Activated CD4-positive, alpha-beta T cell treated with anti-CD3 and anti-CD28 coated beads, Interleukin-2, amount 50 U/mL, for 4 hours (primary cell): ENCODE measurements at places on chromosomes 5 and 9.

GRCh38 chr5:122312591-122313406, 762 bp downstream of the SNCAIP start:
- no peak for DNase-seq

DNA sequence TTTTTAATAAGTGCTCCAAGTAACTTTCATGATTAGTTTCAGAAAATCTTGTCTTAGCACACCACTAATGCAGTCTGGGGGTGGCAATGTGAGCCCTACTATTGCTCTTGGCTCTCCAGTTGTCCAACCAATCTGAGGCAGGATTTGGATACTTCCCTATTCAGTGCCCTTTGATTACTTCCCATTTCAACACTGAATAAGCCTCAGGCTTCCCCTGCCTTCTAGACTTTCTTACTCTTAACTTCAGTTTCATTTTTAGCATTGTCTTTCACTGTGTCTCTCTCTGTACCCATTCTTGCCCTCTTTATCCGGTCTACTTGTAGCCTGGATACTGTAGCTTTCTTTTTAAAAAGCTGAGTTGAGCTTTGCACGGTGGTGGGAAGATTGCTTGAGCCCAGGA, 186.1 kb downstream of the C9orf152 start:
- no peak for DNase-seq

- DNase-seq = no peak
Observed at GRCh38 chr5:57172466-57173318, 1.2 kb upstream of the GPBP1 start.

GRCh38 chr9:133528876-133529241, 4.1 kb upstream of the MYMK start:
- no peak for DNase-seq

DNA sequence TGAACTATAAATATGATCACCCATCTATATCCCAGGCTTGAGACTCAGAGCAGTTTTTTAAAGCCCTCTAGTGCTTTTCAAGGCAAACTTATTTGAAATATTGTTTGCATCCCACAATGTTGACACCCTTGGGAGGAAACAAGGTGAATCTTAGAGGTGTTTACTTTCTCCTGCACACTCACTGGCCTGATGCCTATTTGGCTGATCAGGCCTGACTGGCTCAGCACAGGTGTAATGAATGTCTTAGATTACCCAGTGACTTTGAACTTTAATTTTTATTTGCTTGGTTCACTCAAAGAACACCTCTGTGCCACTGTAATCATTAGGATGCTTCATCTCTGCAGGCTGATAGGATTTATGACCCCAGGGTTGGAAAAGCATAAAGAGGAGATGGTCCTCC, 158.3 kb downstream of the KCTD16 start:
- no peak for DNase-seq

- no peak for DNase-seq
Observed at GRCh38 chr5:156589104-156589945, 260.8 kb upstream of the PPP1R2B start.

DNA sequence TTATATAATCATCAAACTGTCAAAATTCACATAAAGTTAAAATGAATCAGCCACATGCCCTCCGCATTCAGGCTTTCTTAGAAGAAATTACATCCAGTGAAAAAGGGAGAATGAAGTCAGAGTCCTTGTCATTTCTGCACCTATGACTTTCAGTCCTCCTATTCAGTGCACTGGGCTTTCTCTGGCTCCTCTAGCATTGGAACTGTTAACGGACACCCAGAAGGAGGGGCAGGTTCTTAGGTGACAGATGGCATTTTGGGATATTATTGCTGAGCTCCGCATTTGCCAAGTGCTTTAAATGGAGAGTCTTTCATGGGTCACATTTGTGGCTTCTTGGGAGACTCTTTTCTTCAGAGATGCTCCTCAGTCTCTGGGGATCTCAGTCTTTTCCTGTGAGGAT, 40.0 kb downstream of the ADAMTS19 start:
- no peak for DNase-seq

DNA sequence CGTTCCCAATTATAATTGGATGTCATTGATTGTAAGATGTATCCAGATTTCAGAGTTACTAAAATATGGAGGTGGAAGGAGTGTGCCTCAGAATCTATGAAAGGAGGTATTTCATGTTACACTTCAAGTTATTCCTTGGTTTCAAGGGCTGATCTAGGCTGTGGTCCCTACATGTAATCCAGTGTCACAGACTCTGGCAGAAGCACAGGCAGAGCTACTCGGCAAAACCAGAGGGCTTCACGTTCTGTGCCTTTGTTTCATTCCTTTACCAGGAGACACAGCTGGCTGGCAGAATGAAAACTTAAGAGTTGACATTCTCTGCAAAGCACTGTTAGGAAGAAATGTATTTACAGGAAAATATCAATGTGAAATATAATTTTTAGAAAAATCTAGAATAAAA, 99.6 kb downstream of the ANKH start:
- DNase-seq = no peak

DNA sequence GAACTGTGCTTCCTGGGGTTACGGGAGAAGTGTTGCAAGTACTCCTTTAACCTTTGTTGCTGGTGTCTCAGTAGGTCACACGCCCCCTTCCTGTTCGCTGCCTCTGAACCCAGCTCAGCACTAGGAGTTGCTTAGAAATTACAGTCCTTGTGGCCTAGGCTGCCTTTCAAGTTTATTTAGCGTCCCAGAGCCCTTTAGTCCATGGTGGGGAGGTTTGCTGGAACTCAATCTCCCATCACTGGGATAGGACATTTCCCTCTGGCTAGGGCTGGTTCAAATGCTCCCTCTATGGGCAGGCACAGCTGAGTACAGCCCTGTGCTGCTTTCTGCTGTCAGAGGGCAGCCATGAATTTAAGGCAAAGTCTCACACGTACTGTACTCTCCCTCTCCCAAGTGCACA, 4.7 kb downstream of the IFNA8 start:
- no peak for DNase-seq

DNA sequence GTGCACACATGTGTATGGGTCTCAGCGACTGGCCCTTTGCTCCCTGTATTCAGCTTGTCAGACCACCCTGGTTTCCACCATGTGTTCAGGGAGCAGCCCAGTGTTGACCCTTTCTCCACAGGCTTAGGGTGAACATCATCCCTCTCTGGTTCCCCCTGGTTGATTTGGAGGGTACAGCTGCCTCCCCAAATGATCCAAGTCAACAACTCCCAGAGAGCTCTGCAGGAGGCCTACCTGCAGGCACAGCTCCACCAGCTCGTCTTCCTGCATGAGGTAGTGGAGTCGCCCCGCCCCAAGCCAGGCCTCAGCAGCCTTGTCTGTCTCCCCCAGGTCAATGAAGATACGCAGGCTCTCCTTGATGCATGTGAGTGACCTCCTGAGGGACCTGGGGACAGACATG, 50.5 kb downstream of the SH3TC2 start:
- no peak for DNase-seq

DNA sequence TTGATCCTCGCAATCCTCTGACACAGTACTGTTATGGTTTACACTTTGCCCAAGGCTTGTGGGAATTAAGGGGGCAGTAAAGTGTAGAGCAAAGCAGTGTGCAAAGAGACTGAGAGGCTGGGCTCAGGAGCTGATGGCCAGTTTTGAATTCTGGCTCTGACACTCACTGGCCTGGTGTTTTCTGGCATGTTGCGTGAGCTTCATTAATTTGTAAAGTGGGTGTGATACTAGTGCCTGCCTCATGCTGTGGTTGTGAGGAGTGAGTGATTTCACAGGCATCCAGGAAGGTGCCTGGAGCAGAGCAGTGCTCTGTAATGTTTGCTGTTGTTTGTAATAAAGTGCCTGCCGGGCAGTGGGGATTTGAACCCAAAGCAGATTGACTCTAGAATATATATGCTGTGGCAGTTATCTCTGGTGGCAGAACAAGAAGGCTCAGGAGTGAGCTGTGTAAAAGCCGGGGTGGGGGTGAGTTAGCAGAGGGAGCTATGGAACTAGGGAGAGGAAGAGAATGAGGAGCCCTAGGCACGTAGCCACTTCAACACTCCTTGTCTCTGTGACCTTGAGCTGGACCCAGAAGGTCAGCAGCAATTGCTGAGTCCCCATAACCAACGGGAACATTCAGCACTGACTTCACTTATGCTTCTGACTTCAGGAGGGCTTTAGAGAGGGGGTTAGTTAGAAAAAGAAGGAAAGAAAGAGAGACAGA, 108.5 kb downstream of the DOCK2 start:
- no peak for DNase-seq

DNA sequence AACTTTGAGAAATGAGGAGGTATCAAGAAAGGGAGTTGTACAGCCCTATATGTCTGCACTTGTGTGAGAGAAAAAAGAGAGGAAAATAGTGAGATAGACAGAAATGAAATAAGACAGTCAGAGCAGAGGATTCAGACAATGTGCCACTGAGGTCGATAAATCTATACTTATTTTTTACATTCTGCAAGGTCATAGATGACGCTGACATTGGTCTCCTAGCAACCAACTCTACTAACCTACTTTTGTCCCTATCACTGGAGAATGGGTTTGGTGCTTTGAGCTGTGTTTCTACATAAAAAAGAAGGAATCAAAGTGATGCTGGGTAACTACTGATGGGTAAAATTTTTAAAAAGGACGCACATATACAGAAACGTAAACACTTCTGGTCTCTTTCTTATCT, 573.3 kb upstream of the RORB start:
- no peak for DNase-seq

DNA sequence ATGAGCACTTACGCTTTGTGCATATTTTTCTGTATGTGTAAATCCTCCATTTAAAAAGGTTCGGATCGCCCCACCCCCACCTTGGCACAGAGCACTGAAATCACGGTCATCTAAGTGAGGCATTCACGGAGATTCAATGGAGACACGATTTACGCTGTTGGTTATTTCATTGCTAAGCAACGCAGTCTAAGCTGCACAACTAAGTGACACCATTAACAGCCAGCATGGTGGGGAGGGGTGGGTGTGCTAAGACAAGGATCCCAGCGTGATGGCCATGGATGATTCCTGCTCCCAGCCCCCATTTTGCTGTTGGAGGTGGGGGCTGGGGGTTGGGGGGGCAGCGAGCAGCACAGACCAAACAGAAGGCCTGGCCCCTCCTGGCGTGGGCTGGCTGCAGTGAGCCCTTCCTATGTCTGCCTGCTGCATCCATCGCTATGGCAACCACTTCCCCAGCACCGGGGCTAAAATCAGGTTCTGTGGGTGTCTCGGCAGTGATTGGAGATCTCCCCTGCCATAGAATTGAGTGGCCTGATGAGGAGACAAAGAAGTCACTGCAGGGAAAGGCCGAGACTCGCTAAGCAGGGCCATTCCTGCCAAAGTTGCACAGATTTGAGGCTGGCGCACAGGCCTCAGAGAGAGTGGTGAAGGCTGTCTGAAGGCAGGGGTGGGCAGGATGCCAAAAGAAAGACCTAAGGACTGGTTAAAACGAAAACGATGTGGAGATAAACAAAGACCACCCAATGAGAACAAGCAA, 14.3 kb upstream of the MARCHF6 start:
- DNase-seq = no peak

- no peak for DNase-seq
Observed at GRCh38 chr9:109286981-109287380, 33.9 kb downstream of the EPB41L4B start.

DNA sequence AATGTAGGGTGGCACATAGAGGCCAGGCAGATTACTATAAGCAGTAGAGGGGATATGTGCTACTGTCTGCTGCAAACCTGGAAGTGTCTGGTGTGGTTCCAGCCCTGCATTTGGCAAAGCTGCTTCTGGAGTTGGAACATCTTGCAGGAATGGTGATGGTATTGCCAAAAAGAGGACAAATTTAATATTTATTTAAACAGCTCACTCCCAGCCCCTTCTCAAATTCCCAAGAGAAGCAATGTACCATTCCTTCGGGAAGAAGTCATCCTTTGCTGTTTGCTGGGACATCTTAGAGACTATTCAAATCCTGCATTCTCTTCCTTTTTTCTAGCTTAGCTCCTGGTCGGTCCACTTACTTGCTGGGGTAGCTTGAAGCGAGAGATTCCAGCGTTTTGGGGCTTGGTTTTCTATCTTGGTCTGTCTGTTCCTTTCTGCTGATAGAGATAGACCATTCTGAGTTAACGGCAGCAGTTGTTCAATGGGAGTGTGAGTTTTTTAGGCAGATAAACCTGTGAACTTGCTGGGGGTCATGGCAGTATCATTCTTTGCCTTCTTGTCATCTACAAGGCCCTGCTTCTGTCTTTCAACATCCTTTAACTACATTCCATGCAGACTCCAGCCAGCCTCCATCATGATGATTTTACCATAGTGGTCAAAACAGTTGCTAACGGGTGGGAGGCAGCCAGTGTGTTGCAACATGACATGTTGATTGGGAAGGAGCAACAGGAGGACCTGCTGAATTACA, 69.9 kb downstream of the RCL1 start:
- DNase-seq = no peak

DNA sequence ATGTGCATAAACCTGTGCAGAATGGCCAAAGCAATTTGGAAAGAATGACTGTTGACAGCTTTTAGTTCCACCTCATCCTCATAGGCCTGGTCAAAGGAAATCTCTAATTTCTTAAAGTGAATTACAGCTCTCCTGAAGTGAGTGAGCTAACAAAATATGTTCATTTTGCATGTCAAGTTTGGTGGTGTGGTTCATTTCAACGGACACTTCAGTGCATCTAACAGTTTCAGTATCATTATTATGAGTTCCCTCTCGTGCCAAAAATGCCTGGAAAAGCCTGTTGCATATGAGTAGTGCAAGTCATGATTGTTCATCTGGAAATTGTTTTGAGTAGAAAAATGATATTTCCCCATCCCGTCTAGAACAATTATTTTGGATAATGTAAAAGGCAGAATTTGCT, 53.2 kb upstream of the HMHB1 start:
- no peak for DNase-seq
